ENCODE measurements at places on chromosomes 7 and 10.

DNA sequence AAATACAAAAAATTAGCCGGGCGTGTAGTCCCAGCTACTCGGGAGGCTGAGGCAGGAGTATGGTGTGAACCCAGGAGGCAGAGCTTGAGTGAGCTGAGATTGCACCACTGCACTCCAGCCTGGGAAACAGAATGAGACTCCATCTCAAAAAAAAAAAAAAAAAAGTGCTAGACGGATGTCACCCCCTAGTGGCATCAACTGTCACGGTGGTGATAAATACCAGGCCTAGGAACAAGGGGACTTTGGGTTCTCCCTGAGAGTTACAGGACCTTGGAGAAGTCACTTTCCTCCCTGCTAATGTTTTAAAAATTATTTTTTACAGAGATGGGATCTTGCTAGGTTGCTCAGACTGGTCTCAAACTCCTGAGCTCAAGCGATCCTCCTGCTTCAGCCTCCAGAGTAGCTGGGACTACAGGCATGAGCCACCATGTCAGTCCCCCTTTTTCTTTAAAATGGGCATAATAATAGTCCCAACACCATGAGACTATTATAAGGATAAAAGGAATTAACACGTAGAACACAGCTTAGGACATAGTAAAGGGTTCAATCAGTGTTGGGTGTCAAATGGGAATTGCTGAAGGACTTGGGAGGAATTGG lies 2.6 kb upstream of the TMEM130 start:
- no peak for DNase-seq

DNA sequence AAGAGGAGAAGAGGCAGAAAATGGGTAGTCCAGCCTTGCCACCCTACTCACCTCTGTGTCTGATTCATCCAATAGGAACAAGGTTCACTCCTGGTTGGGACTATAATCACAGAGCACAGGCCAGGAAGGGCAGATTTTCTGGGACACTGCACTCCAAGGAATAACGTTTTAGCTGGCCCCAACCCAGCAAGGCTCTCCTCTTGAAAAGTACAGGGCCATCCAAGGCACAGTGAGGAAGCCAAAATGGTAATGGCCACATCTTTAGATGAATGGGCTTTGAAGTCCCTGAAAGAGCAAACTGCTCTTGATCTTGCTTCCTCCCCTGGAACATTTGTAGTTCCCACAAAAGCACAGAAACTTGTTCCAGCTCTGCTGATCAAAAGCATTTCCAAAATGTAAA lies 149.4 kb downstream of the GRM3 start:
- DNase-seq = no peak

DNA sequence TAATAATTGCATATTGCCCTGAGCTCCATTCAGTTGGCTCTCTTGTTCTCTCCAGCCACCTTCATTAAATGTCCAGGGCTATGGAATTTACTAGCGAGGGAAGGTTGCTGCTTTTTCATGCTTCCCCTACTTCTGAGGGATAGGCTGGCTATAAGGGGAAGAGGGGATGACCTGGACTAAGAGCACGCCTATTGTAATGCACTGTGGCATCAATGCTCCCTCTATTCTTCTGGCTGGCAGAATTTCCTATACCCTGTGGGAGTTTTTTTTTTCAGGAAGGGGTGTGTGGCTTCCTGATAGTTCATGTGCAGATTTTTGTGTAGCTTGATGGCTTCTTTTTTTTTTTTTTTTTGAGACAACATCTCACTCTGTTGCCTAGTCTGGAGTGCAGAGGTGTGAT lies 155.8 kb downstream of the SND1 start:
- no peak for DNase-seq

GRCh38 chr10:35133586-35133985 lies 6.9 kb downstream of the CREM start:
- DNase-seq = no peak

DNA sequence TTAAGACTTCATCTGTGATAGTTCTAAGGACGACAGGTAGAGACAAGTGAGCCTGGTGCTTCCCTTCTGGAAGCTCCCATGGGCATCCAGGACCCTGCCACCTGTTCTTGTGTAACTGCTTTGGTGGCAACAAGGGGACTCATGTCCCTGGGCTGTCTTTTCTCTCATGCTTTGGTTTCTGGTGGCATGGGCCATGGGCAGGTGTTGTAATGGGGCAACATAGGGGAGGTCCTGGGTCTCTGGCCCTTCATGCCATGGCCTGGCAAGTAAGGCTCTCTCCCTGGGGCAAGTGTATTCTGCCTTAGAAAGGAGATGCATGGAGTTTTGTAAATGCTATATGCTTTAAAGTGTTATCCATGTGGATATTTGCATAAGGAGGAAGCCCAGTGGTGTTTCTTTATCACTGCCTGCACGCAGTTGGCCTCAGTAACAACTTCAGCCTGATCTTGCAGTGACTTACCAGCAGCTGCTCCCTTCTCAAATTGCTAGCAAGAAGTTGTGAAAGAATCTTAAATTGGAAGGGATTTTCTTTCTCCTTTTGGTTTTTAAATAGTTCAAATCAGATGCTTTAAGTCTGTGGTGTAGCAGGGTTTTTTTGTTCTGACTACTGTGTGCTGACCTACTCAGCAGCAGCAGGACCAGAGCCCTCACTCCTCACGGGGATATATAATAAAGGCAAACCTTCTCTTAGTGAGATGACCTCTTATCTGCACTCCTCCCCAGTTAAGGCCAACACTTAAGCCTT lies 39.9 kb downstream of the OGDH start:
- no peak for DNase-seq

GRCh38 chr10:75512203-75512933 lies 80.9 kb downstream of the LRMDA start:
- DNase-seq = no peak

DNA sequence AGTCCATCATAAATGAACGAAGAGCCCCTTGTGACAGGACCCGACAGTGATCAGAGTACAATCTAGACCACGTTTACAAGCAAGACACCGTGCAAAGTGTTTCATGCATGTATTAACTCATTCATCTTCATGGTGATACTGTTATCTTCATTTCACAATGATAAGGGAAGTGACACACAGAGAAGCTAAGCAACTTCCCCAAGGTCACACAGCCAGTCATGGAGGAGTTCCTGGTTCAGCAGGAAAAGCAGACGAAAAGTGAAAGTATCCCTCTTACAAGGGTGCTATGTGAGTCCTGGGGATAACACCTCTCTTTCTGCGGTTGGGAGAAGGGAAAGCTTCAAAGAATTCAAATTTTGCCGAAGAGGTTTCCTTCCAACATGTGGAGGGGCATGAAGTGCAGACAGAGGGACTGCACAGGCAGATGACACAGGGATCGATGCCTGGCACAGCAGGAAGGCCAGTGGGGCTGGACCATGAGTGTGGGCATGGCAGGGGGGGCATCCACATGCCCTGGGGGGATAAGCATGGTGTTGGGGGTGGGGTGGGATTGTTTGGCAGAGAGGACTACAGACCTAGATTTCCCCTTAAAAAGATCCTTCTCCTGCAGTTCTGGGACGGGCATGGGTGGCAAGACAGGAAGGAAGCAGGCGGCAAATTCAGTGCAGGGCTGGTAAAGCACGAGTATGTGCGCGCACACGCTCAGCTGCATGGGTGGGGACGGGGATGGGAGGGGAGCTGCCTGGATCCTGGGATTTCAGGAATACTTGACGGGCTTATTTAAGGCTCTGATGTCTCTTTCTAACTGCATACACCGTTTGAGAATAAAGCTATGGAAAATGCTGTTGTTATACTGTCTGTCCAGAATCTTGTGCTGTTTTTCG lies 33.5 kb upstream of the DDC start:
- DNase-seq = no peak

DNA sequence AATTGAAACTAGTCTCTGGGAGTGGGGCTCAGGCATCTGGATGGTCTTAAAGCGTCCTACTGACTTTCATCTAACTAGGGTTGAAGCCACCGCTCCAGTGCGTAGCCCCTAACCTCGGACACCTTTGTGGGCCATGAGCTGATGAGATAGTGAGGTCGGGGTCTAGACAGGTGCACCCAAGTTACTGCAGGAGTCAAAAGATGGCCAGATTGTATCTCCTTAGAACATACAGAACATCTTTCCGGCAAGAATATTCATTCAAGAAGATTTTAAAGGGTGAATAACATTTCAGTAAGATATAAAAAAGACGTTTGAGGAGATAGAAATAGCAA lies 20.6 kb downstream of the RBM17 start:
- no peak for DNase-seq

DNA sequence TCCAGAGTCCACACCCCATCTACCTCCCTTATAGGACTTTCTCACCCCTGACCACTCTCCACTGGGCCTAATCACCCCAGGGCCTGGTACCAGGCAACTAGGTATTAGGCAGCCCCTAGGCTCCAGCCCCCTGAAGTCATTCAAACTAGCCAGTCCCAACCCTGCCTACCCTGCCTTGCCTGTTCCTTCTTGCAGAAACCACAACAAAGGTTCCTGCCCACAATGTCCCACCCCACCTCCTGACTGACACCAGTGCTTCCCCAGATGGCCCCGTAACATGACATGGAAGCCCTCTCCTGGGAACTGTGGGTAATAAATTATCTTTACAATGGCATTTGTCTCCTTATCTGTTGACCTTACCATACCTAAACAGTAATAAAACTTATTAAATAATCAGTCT lies 100.6 kb upstream of the PDE1C start:
- DNase-seq = no peak

DNA sequence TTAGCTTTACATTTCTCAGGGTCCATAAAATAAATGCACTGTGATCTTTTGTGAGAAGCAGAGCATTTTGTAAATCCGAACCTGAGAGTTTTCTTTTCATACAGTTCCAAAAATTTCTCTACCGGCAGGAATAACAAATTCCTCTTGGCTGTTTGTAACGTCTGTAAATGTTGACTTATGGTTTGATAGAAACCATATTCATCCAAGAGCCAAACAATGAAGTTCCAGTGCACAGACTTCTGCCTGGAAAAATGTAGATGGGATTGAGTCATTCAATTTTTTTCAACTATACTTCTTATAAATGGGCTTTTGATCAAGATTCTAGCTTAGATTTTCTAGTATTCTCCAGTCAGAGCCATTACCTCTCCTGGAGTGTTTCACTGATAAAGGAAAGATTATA lies 530.6 kb downstream of the TFEC start:
- no peak for DNase-seq

DNA sequence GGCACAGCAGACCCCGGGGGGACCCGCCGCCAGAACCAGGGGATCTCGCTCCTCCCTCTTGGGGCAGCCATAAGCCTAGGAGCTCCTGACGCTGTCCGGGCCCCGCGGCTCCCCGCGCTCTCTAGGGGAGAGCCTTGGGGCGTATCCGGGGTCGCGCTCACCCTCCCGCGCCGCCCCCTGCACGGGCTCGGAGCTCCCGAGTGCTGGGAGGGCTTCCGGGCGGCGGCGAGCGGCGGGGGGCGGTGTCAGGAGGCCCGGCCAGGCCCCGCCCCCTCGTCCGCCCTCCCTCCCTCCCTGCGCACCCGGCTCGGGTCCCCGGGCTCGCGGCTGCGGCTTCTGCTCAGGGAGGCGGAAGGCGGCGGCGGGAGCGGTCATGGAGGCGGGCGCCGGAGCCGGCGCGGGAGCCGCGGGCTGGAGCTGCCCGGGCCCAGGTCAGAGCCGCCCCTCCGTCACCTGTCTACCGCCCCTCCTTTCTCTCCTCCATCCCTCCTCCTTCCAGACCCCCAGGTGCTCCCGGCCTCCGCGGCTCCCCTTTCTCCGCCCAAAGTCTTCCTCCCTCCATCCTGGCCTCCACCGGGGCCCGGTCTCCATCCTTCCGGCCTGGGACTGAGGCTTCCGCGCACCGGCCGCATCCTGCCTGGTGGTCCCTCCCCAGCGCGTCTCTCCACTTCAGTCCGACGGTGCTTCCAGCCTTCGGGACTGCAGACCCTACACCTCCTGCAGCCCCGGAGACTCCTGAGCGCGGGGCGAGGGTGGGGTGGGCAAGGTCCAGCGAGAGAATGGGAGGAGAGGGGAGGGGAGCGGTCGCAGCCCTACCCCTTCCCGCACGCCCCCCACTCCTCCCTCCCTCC lies at the start of gene CCDC136:
TSS of gene CCDC136 (plus strand) at position 848 of the 851 bp plus-strand sequence. CDS start 444 bp downstream, outside the sequence.
- DNase-seq = peak; percentile 40

DNA sequence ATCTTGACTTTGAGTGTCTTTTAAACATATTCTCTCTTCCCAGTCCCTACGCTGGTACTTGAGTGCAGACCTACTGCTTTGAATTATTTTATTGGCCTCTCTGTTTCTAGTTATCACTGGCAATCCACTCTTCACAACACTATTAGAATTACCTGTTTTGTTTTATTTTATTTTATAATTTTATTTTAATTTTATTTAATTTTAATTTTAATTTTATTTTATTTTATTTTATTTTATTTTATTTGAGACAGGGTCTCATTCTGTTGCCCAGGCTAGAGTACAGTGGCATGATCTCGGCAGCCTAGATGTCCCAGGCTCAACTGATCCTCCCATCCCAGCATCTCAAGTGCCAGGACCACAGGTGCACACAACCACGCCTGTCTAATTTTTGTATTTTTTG lies 6.8 kb downstream of the STK17A start:
- DNase-seq = no peak

DNA sequence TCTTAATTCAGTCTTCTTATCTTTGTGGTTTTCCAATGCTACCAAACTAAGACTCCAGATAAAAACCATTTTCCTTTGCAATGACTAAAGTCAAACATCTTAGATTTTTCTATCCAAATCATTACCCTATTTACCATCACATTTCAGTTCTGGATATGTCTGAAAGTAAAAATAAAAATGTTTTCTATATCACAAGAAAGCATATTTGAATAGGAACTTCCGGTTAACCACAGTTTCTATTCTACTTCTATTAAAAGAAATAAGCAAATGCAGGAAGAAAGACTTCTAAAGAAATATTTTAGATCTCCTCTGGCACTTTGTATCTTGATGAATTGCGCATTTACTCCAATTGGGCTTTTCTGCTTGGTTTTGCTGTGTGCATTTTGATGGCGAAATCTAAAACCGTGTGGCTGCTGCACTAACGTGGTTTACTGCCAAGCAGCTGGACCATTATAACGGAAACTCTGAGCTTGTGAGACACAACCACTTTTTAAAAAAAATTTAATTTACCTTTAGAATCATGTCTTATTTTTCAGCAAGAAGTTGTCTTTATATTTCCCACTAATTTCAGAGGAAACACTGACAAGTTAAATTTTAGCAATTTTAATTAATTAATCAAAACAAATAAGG lies 146.1 kb downstream of the VPS50 start:
- DNase-seq = no peak

- no peak for DNase-seq
These were observed 106.0 kb upstream of the PDCD4 start for GRCh38 chr10:110765513-110766319.

- DNase-seq = no peak
These were observed 98.9 kb downstream of the ARHGAP12 start for GRCh38 chr10:31829776-31830175.

- no peak for DNase-seq
These were observed 143.5 kb downstream of the PIP4K2A start for GRCh38 chr10:22570733-22571430.

DNA sequence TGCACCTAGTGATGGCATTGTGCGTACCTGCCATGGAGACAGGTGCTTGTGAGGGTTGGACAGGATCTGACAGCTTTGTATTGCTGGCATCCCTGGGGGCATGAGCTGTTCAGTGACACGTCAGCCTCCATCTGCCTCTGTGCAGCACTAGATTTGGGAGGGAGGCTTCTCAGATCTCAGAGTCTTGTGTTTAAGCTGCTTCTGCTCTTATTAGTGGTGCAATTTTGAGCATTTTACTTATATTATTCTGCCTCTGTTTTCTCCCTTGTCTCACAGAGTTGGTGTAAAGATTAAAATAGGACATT lies 5.1 kb downstream of the ARHGAP22 start:
- no peak for DNase-seq

- no peak for DNase-seq
These were observed 214.3 kb downstream of the DGKB start for GRCh38 chr7:14688208-14688607.
